Lung (tissue), 17 donors: ENCODE measurements at places on chromosomes 5 and 9. TPM values are rescaled to one million over a fixed set of nuclear protein-coding genes. Genes with fewer than 3 reads are reported as not detected.

- DNase-seq: peak; percentile 87
Measured at GRCh38 chr5:90940227-90940995, 381.8 kb downstream of the ADGRV1 start.

DNA sequence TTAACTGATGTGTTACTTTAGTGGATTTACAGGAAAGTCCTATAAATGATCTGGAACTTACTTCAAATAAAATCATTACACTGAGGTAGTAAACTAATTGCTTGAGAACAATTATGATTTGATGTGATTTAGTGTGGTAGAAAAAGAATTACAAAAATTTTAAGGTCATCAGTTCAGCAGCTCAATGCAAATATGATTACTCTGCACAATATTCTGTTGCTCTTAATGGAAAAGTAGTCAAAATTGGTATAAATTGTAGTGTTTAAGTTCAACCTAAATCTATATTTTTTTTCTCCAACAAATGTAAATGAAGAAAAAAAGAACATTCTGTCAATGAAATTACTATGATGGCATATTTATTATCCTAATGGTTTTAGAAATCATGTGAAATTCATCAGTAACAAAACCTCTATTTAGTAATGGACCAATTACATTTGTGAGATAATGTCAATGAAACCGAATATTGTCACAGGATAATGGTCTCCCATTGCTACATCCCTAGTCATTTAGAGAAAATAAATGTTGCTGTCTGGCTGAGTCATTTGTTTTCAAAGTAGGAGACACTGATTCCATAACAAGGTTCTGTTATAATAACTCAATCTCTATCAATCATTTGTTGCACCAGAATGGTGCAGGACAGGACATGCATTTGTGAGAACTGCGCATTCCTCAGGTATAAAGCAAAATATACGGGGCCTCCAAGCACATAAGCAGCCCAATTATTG, 177.1 kb downstream of the NFIB start:
- DNase-seq: no peak

- DNase-seq: no peak
Measured at GRCh38 chr5:134257176-134257575, 31.3 kb upstream of the PPP2CA start.

GRCh38 chr5:89313804-89314588, 431.0 kb upstream of the MEF2C start:
- DNase-seq: no peak

GRCh38 chr9:112670991-112671625, 46.8 kb downstream of the INIP start:
- DNase-seq: peak; percentile 64

DNA sequence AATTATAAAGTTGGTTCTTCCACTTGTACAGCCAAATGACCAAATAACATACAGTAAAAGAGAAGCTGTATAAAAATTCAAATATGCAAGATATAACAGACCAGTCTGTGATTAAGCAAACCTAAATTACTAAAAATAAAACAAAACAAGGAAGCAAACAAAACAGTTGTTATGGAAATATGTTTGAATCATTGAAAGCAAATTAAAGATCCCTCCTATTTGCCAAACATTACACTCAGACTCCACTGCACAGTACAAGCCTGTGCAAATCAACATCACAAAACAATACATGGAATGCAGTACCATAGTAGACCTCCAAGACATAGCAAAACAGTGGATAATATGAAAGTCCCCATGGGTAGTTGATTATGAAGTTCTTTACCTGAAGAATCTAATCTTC, 288.1 kb upstream of the PTGER4 start:
- no peak for DNase-seq

- no peak for DNase-seq
Measured at GRCh38 chr9:84789463-84789830, 119.9 kb downstream of the NTRK2 start.

DNA sequence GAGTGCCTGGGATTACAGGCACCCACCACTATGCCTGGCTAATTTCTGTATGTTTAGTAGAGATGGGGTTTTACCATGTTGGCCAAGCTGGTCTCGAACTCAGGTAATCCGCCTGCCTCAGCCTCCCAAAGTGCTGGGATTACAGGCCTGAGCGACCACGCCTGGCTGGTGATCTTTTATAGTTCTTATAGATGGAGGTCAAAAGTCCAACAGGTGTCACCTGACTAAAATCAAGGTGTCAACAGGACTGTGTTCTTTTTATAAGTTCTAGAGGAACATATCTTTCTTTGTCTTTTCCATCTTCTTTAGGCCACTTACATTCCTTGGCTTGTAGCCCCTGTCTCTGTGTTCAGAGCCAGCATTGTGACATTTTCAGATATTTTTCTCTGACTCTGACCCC, 155.5 kb upstream of the SLC12A2 start:
- no peak for DNase-seq

DNA sequence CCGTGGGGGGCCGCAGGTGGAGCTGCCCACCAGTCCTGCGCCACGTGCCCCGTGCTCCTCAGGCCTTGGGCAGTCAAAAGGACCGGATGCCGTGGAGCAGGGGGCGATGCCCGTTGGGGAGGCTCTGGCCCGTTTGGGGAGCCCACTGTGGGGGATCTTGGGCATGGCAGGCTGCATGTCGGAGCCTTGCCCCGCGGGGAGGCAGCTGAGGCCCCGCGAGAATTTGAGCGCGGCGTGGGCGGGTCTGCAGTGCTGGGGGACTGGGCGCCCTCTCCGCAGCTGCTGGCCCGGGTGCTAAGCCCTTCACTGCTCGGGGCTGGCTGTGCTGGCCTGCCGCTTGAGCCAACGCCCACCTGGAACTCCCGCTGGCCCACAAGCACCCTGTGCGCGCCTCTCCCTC, 445.6 kb upstream of the EDIL3 start:
- no peak for DNase-seq

DNA sequence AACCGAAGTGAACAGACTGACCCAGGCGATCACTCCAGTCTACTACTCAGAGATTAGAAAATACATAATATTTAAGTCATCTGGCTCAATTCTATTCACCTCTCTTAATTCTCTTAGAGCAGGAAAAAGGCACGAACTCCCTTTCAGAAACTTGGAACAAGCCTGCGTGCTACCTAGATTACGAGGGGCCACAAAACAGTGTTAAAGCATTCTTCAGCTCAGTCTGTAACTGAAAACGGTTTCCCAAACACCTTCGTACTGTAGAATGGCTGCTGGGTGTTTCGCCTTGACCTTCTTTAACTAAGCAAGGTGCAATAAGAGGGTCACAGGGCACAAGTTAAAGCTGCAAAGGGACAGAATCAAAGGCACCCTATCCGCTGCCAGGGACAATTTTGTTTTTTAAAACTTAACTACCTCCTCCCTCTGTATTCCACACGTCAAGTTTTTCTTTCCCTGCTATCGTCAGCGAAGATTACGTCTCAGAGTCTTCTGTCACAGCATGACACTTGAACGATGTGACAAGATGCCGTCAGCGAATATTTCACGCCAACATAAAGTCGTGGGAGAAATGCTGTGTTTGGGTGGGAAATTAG, 687 bp downstream of the LYSMD3 start:
- DNase-seq: peak; percentile 50

DNA sequence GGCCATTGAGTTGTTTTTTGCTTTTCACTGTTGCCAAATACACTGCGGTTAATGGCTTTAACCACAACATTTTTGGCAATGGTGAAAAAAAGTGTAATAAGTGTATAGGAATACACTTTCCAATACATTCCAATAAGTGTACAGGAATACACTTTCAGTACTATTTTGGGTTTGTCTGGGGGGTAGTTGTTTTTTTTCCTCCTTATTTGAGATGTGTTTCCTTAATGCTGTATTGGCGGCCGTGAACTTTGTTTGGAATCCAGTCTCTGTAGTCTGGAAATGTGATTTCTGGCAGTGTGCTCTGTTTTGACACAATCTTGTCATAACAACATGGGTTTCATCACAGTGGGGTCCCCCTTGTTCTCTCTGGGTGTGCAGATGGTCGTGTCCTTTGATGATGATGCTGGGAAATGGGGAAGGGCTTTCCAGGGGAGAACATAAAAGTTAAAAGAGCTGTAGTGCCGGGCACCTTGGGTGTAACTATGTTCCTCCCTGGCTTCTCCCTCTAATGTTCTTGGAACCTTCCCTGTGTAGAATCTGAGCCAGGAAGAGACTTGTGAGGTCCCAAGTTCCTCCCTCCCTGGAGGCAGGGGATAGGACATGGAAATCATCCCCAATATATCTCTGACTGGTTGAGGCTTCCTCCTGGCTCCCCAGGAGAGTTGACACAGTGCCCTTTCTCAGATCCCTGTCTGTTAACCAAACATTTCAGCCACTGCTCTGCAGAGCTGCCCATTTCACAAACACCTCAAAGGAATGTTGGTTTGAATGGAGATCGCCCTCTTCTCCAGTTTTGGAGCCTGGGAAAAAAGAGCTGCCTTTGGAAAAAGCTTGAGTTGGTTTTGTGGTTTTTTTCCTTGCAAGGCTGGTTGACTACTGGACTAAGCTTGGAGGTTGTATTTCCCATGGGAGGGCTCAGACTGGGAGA, 44.8 kb downstream of the RCL1 start:
- DNase-seq: peak; percentile 89

DNA sequence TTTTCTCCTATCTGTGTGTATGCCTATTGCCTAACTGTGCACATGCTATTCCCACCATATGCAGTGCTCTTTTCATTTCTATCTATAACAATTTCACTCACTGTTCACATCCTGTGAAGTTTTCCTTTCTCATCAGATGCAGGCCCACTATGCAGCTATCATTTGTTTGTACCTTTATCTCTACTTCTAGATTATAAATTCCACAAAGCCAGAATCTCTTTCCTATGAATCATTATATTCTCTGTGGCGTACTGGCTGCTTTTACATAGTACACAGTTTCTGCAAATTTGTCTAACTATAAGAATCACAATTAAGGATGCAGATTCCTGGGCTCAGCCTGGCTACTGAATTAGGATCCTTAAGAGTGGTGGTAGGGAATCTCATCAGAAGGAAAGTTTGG, 600.8 kb upstream of the ARRDC3 start:
- DNase-seq: no peak

DNA sequence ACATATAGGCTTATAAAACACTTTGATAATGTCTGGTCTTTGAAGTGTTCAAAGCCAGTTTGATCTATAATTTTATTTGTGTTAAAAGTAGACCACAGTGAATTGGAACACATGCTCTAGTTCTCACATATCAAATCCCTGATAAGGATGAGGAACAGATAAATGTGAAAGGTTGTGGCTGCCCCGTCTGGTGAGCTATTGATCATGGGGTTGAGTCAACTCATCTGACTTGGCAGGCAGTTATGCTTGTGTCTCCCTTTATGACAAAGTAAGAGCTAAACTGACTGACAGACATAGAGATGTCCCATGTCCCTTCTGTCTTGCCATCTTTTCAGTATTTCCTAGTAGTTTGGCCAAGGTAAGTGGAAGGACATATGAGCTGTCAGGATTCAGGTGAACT, 2.9 kb upstream of the ERMP1 start:
- no peak for DNase-seq

GRCh38 chr9:129572517-129572916, 48.4 kb downstream of the C9orf50 start:
- DNase-seq: no peak

- no peak for DNase-seq
Measured at GRCh38 chr9:73357607-73358006, 205.9 kb downstream of the ANXA1 start.

- DNase-seq: peak; percentile 37
Measured at GRCh38 chr5:76337953-76338451, 65.1 kb upstream of the IQGAP2 start.

DNA sequence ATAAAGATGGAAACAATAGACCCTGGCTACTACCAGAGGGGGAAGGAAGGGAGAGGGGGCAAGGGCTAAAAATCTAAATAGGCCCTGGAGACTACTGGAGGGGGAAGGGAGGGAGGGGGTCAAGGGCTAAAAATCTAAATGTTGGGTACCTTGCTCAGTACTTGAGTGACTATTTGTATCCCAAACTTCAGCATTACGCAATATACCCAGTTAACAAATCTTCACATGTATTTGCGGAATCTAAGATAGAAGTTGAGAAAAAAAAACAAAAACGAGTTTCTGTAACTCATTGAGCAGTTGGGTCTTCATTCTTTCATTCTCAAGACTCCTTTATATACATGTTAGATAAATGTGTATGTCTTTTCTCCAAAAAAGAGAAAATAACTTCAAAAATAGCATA, 537.4 kb downstream of the TAF11L14 start:
- no peak for DNase-seq

DNA sequence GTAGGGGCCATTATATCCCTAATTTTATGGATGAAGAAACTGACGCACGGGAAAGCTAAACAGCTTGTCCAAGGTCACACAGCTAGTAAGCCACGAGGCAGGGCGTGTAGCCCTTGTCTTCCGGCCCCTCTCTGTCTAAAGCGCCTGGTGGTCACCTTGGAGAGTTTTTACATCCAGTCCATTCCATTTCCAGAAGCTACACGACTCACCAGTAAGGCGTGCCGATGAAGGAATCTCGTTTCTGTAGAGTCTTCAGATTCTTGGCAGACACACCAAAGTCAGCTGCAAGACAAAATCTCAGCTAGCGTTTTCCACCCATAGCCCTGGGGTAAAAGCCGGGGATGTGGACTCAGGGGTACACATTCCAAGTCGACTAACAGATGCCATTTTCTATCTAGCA, 80.5 kb downstream of the STK10 start:
- peak; percentile 49 for DNase-seq

GRCh38 chr9:122797316-122798063, 2.4 kb upstream of the OR1K1 start:
- DNase-seq: no peak

Gene SMIM33
- total RNA-seq: not detected

Gene IL3
- total RNA-seq: not detected

Gene PCDHB10
- total RNA-seq: 1.9 TPM

Gene GPR151
- not detected for total RNA-seq

Gene PCDHB14
- 2.8 TPM for total RNA-seq

Gene LRRTM2
- total RNA-seq: 0.09 TPM

Gene OTP
- total RNA-seq: not detected

Gene ADAM19
- 15.7 TPM for total RNA-seq

Gene POU5F2
- 2.0 TPM for total RNA-seq

Gene PLAC8L1
- 0.46 TPM for total RNA-seq
